T follicular helper cell (primary cell): ENCODE measurements at places on chromosomes 3 and 15.

DNA sequence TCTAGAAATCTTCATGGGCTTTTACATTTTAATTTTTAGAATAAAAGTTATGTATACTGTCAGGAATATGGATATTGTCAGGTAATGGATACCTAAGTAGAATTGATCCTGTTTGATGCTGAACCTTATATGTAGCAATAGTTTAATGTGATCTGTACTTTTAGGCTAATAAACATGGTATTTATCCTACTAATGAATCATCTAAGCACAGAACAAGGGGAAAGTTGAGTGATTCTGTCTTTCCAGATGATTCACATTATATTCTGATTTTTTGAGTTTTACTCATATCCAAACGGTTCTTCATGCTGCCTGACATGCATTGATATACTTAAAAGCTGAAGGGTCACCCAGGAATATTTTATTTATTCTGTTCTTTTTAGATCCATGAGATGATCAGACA, 34.5 kb downstream of the FANCI start:
- DNase-seq: no peak

DNA sequence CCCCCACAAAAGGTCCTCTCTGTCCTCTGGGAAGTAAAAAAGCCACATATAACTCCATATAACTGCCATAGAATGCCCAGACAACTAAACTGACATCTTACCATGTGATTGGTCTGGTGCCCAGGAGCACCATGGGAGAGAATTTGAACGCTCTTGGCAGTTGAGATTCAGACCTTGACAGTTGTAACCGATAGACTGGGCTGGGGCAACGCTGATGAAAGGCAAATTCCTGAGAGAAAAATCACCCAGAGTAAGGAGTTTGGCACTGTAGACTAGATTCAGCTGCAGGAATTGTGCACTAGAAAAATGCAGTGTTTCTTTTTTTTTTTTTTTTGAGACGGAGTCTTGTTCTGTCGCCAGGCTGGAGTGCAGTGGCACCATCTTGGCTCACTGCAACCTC, 240.5 kb downstream of the SOX2 start:
- no peak for DNase-seq

DNA sequence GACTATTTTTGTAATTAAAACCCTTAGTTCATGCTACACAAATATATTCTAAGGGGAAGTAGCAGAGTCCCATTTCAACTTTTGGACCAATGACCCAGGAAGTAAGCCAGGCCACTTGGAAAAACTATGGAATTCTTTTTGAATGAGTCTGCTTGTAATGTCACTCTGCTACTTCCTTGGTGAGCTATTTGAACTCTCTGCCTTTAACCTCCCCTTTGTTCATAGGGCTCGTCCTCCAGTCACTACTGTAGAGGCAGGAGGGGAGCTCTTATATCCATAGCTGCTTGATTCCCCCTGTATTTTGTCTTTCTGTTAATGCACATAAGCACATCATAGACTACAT, 119.6 kb downstream of the UACA start:
- no peak for DNase-seq

DNA sequence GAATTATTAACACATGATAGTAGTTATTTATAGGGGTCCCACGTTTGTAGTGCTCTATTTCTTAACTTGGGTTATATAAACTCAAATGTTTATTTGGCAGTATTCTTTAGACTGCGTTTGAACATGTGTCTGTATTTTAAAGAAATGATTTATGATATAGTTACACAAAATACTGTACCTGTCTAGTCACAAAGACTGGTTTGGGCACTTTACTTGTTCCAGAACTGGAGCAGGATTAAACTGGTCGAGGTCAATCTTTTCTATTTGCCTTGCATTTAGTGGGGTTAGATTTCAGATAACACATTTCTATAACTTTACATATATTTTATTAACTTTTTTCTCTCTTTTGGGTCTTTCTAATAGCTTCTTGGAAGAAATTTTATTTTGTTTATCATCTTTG, 39.5 kb downstream of the HACD3 start:
- DNase-seq: no peak

DNA sequence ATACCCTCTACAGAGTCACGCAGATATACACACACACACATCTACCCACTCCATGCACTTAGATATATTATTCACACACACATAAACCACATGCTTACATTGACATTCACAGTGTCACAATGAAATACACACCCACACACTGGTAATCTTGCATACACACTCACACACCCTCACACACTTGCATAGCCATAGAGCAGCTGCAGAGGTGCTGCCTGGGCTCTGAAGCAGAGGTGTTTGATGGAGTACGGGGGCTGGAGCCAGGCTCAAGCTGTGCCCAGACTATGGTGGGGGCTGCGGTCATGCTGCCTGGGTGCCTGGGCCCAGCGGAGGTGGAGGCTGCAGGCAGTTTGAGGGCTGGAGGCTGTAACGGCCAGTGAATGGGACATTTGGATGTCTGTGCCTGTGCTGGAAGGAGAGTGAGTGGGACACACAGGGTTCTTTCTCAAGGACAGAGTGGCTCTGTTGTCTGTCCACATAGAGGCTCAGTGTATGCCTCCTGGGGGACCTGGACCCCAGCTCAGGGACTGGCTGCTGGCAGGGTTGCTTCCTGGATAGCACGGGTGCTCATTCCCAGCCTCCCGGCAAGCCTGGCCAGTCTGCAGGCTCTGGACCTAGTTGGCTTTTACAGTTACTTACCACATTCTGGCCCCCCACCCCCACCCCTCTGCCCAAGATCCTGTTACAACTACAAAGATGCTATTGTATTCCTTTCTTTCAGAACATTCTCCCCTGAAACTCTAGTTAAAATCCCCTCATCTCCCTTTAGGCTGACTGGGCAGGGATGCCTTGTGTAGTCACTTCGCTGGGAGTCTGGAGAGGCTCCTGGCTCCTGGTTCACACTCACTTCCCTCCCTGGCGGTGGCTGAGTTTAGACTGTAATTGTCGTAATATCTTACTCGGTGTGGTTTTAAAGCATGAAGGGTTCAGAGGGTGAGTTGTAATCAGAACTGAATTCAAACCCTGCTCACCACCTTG, 12.5 kb downstream of the GASK1A start:
- DNase-seq: no peak

DNA sequence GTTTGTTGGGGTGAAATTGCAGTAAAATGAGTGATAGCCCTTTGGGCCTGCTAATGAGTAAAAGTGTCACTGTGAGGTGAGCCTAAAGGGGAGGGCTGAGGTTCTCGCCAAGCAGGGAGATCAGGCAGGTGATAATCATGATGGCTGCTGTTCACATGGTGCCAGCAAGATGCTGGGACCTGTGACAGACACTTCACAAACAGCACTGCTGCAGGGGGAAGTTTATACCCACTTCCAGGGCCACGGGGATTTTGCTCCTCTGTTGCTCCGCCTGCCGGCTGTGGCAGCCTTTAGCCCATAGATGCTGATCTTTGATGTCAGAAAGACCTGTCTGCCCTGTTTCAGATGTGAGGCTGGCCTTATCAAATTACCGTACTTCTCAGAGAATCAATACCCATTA, 96.7 kb downstream of the SV2B start:
- DNase-seq: no peak

DNA sequence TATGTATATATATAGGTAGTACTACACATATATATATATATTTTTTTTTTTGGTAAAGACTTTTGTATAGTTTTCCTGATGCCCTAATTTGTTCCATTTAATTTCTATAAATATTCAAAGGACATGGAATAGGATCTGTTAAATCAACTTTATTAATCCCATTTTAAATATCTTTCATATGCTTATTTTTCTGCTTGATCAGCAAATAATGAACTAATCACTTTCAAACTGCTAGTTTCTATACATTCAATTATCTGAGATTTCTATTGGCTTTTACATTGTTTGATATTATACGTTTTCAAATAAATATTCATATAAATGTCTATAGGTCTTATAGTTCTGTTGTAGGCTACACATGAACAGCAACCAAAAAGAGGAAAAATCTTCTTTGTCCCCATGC, 21.7 kb downstream of the ZXDC start:
- no peak for DNase-seq

GRCh38 chr3:108448593-108448992, 61.8 kb downstream of the MYH15 start:
- DNase-seq: no peak

- DNase-seq: no peak
Observed at GRCh38 chr15:57059026-57059660, 140.7 kb downstream of the TCF12 start.

DNA sequence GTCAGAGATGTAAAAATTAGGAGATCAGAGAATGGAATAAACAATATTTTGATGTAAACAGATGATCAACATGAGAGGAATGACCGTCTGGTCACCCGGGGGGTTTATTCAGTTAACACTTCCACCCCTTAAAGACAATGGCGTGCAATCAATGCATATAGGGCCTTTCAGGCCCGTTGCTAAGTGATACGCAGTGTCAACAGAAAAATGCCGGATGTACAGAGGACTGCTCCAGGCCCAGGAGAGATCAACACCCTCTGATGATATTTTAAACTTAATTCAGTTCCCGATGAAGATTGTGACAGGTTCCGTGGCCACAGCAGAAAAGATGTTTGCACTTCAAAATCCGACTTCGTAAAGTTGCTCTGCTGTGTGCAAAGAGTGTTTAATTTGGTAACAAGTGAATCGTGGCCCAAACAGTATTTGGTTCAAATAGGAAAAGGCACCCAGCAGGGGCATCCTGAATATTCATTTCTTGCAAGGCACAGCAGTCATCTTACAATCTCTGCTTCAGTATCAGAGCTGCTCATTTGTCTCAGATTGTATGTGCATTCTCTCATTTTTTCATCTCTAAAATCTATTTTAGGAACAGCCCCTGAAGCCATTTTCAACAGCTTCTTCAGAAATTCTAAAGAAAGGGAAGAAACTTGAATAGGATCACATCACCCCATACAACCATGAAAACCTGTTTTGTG, 72.6 kb downstream of the FOXB1 start:
- no peak for DNase-seq

GRCh38 chr15:41820791-41821423, 7.0 kb upstream of the JMJD7 start:
- no peak for DNase-seq

GRCh38 chr15:77541421-77542181, 91.1 kb downstream of the LINGO1 start:
- no peak for DNase-seq

GRCh38 chr15:63640146-63640545, 43.0 kb downstream of the FBXL22 start:
- no peak for DNase-seq

DNA sequence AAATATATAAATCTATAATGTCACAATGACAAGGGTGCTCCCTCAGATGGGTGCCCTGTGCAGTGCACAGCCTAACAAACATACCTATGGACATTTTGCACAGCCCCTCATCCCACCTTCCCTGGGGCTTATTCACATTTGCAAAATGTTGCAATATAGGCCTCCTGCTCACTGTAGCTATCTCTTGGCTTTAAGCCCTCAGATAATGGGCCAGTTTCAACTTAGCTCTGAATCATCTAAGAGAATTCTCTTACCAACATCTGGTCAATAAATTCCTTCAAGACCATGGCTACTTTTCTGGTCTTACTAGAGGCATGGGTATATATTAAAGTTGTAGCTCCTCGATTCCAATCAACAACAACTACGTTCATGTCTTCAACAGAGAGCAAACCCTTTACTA, 17.9 kb downstream of the LIPH start:
- DNase-seq: no peak

DNA sequence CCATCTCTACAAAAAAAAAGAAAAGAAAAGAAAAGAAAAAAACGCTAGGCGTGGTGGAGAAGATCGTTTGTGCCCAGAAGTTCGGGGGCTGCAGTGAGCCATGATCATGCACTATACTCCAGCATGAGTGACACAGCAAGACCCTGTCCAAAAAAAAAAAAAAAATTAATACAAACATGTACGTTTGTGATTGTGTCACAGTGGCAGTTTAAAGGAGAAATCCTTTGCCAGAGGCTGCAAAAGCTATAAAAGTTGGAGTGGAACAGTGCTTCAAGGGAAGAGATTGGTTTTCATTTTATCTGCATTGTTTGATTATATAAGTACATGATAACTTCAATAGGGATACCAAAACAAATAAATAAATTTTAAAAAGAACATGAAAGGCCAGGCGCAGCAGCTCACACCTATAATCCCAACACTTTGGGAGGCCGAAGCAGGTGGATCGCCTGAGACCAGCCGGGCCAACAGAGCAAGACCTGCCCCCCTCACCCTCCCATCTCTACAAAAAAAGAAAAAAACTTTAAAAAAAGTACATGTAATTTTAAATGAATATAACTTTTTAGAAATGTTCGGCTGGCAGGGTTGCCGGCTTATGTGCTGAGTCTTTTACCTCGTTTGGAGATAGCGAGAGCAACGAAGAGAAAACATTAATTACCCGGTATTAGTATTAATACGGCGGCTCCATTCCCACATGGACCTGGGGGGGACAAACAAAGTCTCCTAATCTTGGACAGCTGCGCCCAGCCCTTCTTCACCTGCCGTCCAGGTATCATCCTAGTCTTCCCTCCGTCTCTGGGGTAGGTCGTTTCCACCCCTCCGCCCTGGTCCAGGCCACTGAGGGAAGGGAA, 573 bp upstream of the DIS3L start:
- no peak for DNase-seq

DNA sequence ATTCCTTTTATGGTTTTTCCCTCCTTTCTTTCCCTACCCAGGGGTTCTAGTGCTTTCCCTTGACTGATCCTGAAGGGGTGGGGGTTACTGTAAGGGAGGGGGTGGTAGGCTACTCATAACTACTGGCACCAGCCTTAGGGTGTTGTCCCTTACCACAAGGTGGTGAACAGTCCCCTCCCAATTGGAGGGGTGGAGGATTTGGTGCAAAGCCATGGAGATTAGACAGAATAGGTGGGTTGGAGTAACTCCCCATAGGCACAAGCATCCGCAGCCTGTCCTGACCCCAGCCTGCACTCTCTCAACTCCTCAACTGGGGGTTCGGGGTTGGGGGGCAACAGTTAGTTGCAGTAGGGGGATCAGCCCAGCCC, 2.6 kb upstream of the HYAL2 start:
- DNase-seq: no peak
